ENCODE measurements at places on chromosomes 1 and 21. TPM values are rescaled to one million over a fixed set of nuclear protein-coding genes. Genes with fewer than 3 reads are reported as not detected.

The PDC gene
- total RNA-seq, result not detected

The DENND2C gene
- 14.2 TPM for total RNA-seq

The SLC6A17 gene
- under 0.01 TPM for total RNA-seq

The PTGFRN gene
- total RNA-seq, result 150 TPM

The GREM2 gene
- total RNA-seq, result under 0.01 TPM

The PRELP gene
- total RNA-seq, result under 0.01 TPM

The ABCA4 gene
- 1.7 TPM for total RNA-seq

The RAB42 gene
- not detected for total RNA-seq

The KRTAP21-2 gene
- not detected for total RNA-seq

The SLC2A5 gene
- total RNA-seq, result under 0.01 TPM

The TFAP2E gene
- total RNA-seq, result 0.17 TPM
